Mesothelial cell of epicardium (in vitro differentiated cells): ENCODE measurements at places on chromosomes 7 and 10. TPM values are rescaled to one million over a fixed set of nuclear protein-coding genes. Genes with fewer than 3 reads are reported as not detected.

Gene PIK3AP1
- total RNA-seq: 0.16 to 0.36 TPM (median 0.25 TPM) in 3 replicates

DNA sequence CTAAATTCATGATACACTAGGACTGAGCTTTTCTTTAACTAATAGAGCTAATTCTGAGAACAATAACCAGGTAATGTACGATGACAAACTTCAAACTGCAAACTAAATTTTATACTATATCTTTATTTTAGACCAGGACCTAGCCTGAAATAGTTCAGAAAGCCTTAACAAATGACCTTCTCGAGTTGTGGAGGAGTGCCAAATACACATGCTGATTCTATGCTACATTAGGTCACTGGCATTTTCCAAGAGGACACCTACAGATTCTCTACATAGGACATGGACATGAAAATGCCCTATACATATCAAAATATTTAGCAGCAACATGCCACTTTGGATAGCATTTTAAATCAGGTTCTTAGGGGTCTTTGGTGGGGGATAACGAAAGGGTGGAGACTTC lies 44.0 kb upstream of the LRRTM3 start:
- H3K27me3 ChIP-seq: peaks cover 3% of the 10 kb centered on the region
- no peak overlapping the region for H3K27ac ChIP-seq
- no peaks in the 10 kb centered on the region for H3K4me1 ChIP-seq
- H3K36me3 ChIP-seq: no peaks in the 10 kb centered on the region
- no peak for DNase-seq
- H3K4me3 ChIP-seq: no peak overlapping the region

DNA sequence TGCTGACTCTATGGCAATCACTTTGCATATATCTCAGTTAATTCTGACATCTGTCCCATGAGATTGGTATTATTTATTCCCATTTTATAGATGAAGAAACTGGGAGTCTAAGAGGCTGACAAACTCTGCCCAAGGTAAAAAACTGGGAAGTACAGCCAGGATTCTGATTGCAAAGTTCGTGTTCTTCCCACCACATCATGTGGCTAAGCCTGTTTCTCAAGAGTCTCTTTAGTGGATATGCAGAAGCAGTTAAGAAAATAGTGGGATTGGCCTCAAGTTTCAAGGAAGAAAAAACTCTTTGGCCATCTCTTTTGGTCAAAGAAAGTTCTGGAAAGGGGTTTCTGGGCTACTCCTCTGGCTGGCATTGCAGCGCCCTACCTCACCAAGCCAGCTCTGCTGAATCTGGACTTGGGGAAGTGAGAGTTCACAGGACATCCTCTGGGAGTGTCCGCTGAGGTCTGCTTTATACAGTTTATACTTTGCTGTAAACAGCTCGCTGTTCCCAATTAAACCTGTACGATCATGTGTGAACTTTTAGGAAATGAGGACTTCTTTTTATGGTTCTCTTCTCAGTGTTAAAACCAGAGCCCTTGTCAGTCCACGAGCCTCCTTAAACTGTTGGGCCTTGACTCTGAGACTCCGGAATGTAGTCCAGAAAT lies 12.2 kb upstream of the BMPR1A start:
- H3K36me3 ChIP-seq: no peaks in the 10 kb centered on the region
- H3K4me3 ChIP-seq: no peak overlapping the region

- DNase-seq: peak; percentile 62
- peak within 1 kb of the TSS; percentile 76 for H3K4me3 ChIP-seq
- peaks cover 10% of the 10 kb centered on the region for H3K4me1 ChIP-seq
- H3K27ac ChIP-seq: no peak within 1 kb of the TSS
These were observed at the start of gene GRM8 for GRCh38 chr7:127252778-127253280. Gene GRM8, minus strand, starts transcription at chr7:127252941.

DNA sequence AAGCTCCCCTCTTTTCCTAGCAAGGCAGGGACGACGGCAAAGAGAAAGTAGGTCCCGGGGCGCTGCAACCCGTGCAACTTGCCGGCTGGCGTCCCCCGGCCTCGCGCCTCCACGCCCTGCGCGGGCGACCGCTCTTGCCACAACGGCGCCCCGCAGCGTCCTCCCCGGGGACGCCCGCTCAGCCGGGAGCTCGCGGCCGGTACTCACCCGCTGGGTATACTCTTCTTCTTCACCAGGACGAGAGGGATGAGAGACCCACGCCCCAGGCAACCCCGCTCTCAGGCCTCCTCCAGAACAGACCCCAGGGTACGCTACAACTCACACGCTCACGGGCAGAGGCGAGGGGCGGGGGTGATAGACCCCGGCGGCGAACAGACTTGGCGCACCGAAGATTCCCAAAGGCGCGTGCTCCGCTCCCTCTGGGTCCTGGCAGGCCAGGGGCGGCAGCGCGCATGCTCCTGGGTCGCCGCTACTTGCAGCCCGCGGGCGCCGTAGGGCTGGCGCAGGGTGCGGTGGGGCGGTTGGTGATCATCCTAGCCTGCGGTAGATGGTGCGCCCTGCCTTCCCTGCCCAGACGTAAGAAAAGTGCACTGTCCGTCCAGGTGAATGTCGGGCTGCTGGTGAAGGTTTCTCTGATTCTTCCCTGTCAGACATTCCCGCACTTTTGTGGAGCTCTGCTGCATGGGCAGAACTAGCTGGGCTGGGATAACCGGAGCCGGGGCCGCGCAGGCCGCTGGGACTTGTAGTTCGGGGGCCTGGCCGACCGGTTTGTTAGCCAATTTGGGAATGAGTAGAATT lies at the start of gene CC2D2B:
CC2D2B (plus strand) TSS at position 520 of the 798 bp plus-strand sequence. CDS start 3,349 bp downstream, outside the sequence.
- peaks cover 10% of the 10 kb centered on the region for H3K4me1 ChIP-seq
- DNase-seq: peak; percentile 69
- peak within 1 kb of the TSS; percentile 87 for H3K4me3 ChIP-seq
- H3K27me3 ChIP-seq: peaks cover 15% of the 10 kb centered on the region
- H3K36me3 ChIP-seq: peaks cover under 1% of the 10 kb centered on the region
- peak within 1 kb of the TSS; percentile 96 for H3K27ac ChIP-seq

DNA sequence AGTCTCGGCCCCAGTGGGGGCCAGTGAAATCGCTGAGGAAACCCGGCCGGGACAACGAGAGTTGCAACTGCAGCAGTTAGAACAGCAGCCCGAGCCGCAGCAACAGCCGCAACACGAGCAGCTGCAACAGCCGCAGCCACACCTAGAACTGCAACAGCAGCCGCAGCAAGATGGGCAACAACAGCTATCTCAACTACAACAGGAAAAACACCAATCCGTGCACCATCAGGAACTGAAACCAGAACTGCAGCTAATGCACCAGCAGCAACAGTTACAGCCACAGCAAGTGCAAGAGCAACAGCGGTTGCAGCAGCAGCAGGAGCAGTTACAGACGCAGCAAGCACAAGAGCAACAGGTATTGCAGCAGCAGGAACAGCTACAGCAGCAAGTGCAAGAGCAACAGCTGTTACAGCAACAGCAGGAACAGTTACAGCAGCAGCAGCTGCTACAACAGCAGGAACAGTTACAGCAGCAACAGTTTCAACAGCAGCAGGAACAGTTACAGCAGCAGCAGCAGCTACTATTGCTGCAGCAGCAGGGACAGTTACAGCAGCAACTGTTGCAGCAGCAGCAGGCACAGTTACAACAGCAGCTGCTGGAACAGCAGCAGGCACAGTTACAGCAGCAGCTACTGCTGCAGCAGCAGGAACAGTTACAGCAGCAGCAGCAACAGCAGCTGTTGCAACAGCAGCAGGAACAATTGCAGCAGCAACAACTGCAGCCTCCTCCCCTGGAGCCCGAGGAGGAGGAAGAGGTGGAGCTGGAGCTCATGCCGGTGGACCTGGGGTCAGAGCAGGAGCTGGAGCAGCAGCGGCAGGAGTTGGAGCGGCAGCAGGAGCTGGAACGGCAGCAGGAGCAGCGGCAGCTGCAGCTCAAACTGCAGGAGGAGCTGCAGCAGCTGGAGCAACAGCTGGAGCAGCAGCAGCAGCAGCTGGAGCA lies 6.1 kb downstream of the ZNF853 start:
- no peak for DNase-seq
- peaks cover 5% of the 10 kb centered on the region for H3K4me1 ChIP-seq
- no peak overlapping the region for H3K4me3 ChIP-seq
- peaks cover 19% of the 10 kb centered on the region for H3K36me3 ChIP-seq
- no peak overlapping the region for H3K27ac ChIP-seq

GRCh38 chr10:114518401-114519305 lies 114.4 kb upstream of the AFAP1L2 start:
- no peak overlapping the region for H3K4me3 ChIP-seq
- no peak overlapping the region for H3K27ac ChIP-seq
- no peak for DNase-seq

GRCh38 chr7:106029941-106030340 lies 66.9 kb downstream of the CDHR3 start:
- no peak for DNase-seq
- H3K27ac ChIP-seq: no peak overlapping the region
- peaks cover 10% of the 10 kb centered on the region for H3K4me1 ChIP-seq
- no peak overlapping the region for H3K4me3 ChIP-seq
- H3K36me3 ChIP-seq: peaks cover 1% of the 10 kb centered on the region
- peaks cover 5% of the 10 kb centered on the region for H3K27me3 ChIP-seq

Gene WASHC2A
- total RNA-seq: 34.2 to 41.1 TPM (median 35.4 TPM) in 3 replicates

GRCh38 chr7:106552645-106553445 lies 108.1 kb downstream of the CCDC71L start:
- DNase-seq: no peak
- H3K27me3 ChIP-seq: no peaks in the 10 kb centered on the region
- no peak overlapping the region for H3K27ac ChIP-seq
- H3K4me1 ChIP-seq: no peaks in the 10 kb centered on the region
- no peak overlapping the region for H3K4me3 ChIP-seq
- H3K36me3 ChIP-seq: no peaks in the 10 kb centered on the region

DNA sequence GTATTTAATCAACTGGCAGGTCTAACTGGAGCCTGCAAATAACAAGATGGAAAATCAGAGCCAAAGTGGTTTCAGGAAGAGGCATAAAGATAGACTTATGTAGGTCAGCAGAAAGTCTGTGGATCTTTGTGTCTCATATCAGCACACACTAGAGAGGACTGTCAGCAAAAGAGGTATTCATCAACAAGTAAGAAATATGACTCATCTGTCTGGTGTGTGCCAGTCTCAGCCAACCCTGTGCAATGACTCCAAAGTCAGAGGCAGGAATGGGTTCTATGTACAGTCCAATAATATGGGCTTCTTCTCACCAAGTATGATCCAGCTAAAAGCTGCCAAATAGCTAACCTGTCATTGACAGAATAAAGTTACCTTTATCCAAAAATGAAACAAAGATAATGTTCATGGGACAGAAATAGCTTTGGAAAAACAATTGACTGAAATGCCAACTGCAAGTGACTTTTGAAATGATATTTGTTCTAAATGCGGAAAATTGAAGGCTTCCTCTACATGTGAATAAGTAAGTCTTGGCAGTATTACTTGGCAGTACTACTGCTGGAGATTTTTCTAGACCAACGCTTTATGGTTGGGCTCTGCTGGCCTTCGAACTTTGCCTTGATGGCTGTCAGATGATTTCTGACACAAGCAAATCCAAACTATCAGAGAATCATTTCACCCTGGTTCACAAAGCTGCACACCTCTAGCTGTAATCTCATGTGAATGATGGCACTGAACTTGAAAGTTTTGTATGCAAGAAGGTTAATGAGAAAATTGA lies 272.3 kb upstream of the SEMA3C start:
- no peaks in the 10 kb centered on the region for H3K27me3 ChIP-seq
- peaks cover 5% of the 10 kb centered on the region for H3K36me3 ChIP-seq
- H3K27ac ChIP-seq: no peak overlapping the region

DNA sequence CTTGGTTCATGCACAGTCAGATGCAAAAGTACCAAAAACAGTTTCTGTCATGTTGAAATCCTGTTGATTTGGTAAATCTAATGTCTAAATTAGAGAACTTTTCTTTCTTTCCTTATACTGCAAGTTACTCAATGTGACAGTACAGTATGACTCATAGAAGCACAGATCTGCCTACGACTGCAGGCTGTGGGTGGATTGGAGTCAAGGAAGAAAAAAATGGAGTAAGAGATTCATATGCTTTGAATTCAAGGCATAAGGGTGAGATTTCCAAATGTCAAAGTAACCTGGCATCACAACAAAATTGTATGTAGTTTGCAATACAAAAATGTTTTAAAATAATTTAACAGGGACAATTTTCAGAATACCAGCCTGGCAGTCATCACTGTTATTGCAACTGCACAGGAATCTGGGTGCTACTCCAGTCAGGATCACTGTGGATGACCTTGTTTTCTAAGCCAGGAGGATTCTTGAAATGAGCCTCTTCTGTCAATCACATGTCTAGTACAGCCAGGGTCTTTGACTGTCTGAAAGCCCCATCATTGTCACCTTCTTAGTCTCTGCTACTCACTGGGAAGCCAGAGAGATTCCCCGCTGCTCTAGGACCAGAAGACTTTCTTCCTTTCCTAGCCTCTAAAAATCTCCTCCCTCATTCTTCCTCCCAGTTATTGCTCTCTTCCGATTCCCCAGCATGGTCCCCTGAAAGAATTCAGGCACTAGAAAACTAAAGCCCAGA lies 83.6 kb downstream of the CD36 start:
- H3K4me1 ChIP-seq: peaks cover 35% of the 10 kb centered on the region
- H3K27me3 ChIP-seq: no peaks in the 10 kb centered on the region
- H3K4me3 ChIP-seq: no peak overlapping the region

Gene MOSPD3
- 22.5 to 25.9 TPM (median 24.7 TPM) in 3 replicates for total RNA-seq

Gene ANKRD16
- total RNA-seq: 14.6 to 15.2 TPM (median 14.7 TPM) in 3 replicates

- no peak overlapping the region for H3K27ac ChIP-seq
- DNase-seq: no peak
- no peak overlapping the region for H3K4me3 ChIP-seq
- H3K27me3 ChIP-seq: no peaks in the 10 kb centered on the region
- H3K36me3 ChIP-seq: no peaks in the 10 kb centered on the region
These were observed 319.2 kb downstream of the ZNF716 start for GRCh38 chr7:57769131-57769530.

GRCh38 chr7:2545746-2546425 lies 9.4 kb downstream of the BRAT1 start:
- no peak overlapping the region for H3K27ac ChIP-seq
- H3K36me3 ChIP-seq: peaks cover 22% of the 10 kb centered on the region

DNA sequence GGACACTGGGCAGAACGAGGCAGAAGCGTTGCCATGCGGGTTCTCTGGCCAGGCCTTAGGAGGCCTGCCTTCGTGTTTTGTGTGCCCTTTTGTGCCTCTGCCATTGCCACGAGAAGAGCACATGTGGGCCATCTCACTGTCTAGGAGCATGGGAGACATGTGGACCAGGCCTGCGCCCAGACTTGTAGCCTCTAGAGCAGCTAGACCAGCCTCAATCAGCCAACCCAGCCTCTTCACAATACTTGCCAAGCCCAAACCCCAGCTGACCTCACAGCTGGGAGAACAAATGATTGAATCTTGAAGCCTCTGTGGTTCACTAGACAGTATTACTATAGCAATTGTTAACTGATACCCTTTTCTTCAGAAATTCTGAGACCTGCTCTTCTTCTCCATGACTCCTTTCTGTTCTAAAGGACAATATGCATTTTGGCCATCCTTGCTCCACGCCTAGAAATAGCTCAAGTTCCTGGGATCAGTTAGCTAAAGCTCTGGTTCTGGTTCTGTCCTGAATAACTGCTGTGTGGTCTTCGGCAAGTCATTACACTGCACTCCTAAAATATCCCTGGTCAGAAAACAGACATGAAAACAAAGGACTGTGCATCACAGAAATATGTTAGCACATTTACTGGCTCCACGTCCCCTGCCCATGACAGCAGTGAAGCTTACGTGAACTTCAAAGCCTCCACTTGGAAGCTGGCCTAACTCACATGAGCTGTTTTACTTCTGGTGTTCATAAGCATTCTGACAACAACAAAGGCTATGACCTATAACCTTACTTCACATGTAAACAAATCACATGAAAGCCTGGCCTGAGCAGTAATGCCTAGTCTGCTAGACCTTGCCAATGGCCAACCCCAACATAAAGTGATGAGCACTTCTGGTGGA lies 72.3 kb upstream of the MKRN1 start:
- H3K36me3 ChIP-seq: peaks cover 19% of the 10 kb centered on the region
- H3K4me3 ChIP-seq: no peak overlapping the region
- H3K27ac ChIP-seq: peak overlapping the region; percentile 52
- H3K4me1 ChIP-seq: no peaks in the 10 kb centered on the region

Gene GTF2IRD1
- total RNA-seq: 73.3 to 84.0 TPM (median 80.8 TPM) in 3 replicates

Gene TLX1
- total RNA-seq: not detected in 3 replicates

- no peaks in the 10 kb centered on the region for H3K27me3 ChIP-seq
- H3K4me1 ChIP-seq: peaks cover 8% of the 10 kb centered on the region
- no peaks in the 10 kb centered on the region for H3K36me3 ChIP-seq
These were observed 99.1 kb downstream of the CCDC71L start for GRCh38 chr7:106561666-106562411.
